ENCODE measurements at places on chromosomes 1 and 21. TPM values are rescaled to one million over a fixed set of nuclear protein-coding genes. Genes with fewer than 3 reads are reported as not detected.

DNA sequence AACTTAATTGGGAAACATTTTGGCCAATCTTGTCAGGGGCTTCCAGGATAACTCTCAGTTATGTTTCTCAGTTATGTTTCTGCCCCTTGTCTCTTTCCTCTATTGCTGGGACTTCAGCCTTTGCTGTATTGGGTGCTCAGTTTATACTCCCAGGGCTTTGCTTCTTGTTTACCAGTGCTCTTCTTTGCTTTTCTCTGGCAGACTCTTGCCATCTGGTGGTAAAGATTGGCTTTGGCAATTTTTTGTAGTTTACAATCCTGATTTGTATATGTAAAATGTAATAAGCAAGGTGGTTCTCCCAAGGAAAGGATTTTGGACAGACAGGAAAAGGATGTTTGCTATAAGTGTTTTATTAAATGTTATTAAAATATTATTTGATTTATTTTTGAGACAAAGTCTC is 37.9 kb downstream of the FABP3 start:
- no peak for DNase-seq

Gene SMCP
- total RNA-seq, result not detected

DNA sequence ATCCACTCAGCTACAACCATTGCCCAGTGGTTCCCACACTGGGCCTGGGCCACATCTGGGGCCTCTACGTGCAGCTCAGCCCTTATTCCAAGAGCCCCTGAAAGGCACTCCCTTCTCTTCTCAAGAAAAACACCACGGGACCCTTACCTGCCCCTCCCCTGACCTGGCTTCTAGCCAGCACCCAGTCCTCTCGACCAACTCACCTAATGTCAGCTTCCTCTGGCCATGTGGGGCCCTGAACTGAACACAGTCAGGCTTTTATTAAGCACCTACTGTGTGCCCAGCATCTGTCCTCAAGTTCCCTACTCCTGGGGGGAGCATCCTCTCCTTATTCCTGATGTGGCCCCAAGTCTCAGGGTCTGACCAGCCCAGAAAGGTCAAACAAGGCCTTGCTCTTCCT is 208.4 kb downstream of the MATN1 start:
- DNase-seq, result no peak

DNA sequence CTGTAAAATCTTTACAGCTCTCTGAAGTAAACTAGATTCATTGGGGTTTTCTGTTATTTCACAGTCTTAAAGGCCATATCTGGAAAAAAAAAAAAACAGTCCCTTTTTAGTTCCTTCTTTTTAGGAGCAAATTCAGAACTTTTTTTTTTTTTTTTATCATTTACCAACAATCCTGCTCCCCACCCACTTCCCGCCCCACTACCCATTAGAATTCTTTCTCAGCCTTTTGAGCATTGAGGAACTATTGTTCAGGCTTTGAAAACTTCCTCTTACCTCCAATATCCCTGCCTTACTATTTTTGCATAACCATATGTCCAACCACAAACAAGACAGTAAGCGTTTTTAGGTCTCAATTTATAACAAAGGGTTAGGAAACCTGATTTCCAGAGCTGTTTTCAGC is 330.1 kb downstream of the PLPP3 start:
- DNase-seq, result no peak

Gene SPAG17
- not detected for total RNA-seq

DNA sequence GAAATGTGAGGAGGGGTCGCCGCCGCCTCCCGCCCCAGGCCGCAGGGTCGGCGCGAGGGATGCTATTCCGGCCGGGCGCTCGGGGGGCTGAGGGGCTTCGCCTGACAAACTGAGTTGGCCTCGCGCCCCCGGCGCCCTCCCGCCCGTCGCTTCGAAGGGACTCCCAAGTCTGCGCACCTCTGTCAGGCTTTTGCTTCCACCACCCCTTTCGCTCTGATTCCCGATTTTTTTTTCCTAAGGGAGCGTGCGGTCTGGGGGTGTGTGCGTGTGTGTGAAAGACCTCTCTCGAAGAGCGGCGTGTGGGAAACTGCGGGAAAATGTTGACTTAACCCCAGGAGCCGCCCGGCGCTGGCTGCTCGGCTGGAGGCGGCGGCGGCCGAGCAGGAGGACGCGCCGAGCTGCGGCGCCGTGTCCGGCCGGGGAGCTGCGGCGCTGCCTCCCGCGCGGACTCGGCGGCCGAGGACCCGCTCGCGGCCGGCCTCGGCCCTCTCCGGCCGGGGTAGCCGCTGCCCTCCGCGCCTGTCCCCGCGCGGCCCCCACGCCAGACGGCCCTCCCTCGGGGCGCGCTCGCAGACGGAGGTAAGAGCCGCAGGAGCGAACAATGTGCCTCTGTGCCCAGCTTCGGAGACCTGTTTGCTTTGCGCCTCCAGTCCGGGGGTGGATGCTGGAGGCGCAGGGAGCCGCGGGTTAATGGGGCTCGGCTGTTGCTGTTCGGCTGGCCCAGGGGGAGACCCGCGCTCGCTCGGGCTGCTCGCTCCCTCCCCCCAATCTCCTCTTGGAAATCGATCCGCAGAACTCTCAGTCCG is 1.1 kb downstream of the ADGRL2 start:
- no peak for DNase-seq

Gene OLFML2B
- 1.2 TPM for total RNA-seq

Gene RHBDL2
- total RNA-seq, result not detected

Gene LRRC52
- total RNA-seq, result 0.17 TPM

- no peak for DNase-seq
These were observed 738 bp upstream of the TRIM11 start for GRCh38 chr1:228407106-228408040.

- no peak for DNase-seq
These were observed 28.6 kb upstream of the COL6A1 start for GRCh38 chr21:45952974-45953373.

- DNase-seq, result no peak
These were observed 100.6 kb upstream of the RUNX1 start for GRCh38 chr21:35149698-35150097.

GRCh38 chr1:31759298-31760023 is 4.7 kb downstream of the ADGRB2 start:
- no peak for DNase-seq

- no peak for DNase-seq
These were observed 21.2 kb upstream of the TMEM61 start for GRCh38 chr1:54959241-54959640.

Measured in esophagus muscularis mucosa (tissue), 4 donors.